ENCODE measurements at places on chromosomes 6 and 20.
A peak's percentile ranks its signal among the peaks of the same experiment; 100 is the strongest.

GRCh38 chr6:142945446-142946180 is 637 bp upstream of the HIVEP2 start:
- peak; percentile 68 for DNase-seq

DNA sequence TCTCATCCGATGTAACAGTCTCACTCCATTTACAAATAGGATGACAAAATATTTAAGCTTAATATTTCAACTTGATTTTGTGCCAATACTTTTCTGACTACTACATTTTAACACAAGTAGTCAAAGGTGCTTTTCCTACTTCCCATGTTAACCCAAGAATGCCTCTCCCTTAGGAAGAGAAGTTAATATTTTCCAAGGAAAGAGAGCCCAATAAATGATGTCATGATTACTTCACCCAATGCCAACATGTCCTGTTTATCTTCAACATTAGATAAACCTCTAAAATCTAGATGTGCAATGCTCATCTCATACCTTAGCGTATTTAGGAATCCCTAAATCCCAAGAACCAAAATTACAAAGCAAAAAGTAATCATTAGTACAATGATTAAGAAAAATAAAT is 156.7 kb upstream of the TENT5A start:
- DNase-seq, result no peak

GRCh38 chr6:44858998-44859397 is 469.1 kb upstream of the RUNX2 start:
- peak; percentile 6 for DNase-seq

GRCh38 chr6:98847779-98848538 is 13.6 kb downstream of the POU3F2 start:
- no peak for DNase-seq

DNA sequence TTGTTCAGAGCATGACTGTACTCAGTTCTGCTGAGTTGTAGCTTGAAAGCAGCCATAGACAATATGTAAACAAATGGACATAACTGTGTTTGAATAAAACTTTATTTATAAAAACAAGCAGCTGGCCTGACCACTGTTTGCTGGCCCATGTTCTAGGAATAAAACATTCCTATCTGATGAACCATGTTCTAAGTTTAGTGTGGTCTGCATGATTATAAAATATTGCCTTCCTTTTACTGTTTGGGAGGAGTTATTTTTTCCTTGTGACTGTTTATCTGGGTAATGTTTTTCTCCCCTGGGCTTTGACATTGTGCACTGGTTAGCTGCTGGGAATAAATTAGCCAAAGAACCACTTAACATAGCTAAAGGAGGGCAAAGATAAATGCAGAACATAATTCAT is 55.1 kb downstream of the CDS2 start:
- DNase-seq, result peak; percentile 84

DNA sequence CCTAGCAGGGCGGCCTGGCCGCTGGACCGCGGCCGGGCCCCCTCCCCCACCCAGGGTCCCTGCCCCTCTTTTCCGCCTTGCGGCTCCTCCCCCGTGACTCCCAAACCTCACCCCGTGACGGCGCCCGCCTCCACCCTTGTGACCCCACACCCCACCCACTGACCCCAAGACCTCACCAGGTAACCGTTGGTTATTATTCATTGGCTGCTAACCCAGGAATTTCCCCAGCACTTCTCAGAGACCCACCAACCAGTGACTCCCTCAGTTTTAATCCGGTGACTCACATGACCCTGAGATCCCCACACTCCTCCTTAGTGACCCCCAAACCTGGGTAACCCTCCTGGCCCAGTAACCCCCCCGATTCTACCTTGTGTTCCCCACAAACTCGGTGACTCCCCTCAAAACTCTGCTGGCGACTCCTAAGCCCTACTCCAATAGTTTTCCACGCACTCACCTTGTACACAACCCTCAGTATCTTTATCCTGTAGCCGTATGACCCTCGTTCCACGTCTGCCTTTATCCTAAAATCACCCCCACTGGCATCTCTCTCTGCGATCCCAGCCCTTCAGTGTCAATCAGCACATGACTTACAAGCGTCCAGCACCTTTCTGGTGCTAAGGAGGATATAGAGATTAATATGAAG is 534 bp downstream of the ZNF76 start:
- peak; percentile 48 for DNase-seq

DNA sequence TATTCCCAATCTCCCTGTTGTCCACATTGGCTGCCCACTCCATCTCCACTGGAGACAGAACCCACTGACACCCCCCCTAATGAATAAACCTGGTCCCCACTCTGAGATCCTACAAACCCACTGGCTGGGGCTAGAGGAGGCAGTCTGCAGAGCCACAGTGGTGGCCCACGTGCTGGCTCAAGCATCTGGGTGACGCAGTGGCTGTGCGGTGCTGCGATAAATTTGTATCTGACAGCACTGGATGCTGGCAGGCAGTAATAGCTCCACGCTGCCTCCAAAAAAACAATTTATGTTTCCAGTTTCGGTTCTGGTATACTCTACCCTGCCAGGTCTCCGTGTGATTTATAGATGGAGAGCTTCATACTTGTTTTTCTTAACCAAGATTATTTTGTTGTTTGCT is 87.1 kb upstream of the SYNDIG1 start:
- no peak for DNase-seq

- no peak for DNase-seq
Observed at GRCh38 chr6:156031516-156031915, 575.9 kb upstream of the NOX3 start.

- DNase-seq, result no peak
Observed at GRCh38 chr6:17910189-17910588, 77.2 kb downstream of the KIF13A start.

GRCh38 chr20:23289249-23289648 is 61.3 kb upstream of the NXT1 start:
- DNase-seq, result no peak

DNA sequence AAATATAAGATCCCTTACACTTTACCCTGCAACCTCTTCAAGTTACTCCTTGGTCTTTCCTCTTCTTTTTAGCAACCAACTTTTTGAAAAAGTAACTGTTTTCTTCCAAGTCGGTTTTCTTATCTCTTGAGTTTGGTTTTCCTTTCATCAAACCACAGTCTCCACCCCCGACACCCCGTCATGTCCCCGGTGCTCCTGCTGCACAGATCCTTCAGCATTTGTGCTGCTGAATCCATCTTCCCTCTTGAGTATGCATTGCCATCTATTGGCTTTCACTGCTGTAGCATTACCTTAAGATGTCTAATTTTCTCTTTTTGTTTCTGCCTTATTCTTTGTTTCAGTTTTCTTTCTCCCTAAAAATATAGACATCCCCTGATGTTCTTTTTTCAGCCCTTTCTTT is 11.9 kb upstream of the TNFRSF21 start:
- no peak for DNase-seq

DNA sequence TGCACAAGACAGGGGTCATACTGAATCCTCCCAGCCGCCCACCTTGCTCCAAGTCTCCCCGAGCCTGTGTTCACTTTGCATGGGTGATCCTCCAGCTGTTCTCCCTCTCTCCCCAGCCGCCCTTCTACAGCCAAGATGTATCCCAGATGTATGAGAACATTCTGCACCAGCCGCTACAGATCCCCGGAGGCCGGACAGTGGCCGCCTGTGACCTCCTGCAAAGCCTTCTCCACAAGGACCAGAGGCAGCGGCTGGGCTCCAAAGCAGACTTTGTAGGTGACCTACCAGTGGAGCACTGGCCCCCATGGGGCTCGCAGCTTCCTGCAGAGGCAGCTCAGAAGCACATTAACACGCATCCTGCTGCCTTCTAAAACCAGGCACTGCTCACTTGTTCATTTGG is 14.6 kb upstream of the IFT52 start:
- DNase-seq, result no peak

Measured in myocyte (in vitro differentiated cells).